ENCODE measurements at places on chromosomes 2 and 18.
A peak's percentile ranks its signal among the peaks of the same experiment; 100 is the strongest.

DNA sequence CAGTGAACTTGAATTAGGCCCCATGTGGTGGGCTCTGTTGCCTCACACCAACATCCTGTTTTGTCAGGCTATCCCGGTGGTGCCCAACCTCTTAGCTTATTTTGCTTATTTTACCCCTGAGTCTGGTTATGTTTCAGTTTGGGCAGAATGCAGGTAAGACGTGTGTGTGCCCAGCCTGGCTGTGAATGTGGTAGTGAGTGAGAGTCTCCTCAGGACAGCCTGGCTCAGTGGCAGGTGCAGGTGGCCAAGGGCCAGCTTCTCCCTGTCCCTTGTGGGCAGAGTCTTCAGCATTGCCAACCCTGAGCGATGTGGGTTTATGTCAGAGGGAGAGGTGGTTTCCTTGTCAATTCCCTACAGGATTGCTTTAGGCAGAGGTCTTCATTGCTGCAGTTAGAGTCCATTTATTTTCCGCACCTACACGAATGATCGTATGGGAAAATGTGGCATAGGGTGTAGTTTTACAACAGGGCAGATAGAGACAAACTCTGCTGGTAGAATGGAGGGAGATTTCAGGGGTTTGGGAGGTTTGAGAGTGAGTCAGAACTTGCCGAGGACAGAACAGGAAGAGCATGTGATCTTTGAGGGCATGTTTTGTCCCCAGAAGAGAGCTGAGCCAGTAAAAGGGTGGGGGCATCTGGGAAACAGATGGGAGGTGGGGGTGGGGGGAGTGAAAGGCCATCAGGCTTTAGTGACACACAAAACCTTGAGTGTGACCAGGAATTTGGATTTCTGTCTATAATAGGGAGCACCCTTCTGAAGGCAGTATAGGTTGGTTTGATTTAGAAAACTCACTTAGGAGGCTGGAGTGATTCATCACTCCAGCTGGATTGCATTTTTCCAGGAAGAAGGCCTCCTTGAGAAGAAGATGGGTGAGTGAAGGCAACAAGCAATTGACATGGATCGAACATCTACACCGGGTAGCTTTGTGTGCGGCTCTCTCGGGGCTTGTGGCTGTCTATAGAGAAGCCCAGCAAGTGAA is 156.2 kb upstream of the CELF4 start:
- no peak for DNase-seq

DNA sequence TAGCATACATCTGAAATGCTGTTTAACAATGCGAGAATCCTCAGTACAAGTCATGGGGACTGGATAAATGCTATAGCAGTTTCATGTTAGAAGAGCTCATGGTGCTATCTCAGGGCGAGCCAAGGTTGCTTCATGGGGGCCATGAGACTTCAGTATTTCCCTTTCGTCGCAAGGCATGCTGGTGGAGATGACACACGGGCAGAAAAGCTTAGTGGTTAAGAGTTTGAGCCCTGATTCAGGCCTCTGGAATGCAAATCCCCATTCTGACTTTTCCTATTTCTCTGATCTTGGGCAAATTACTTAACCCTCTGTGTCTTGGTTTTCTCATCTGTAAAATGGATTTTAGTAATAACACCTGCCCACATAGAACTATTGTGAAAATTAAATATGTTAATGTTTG is 57.4 kb upstream of the EPHA4 start:
- no peak for DNase-seq

GRCh38 chr2:219249203-219249980 is 3.7 kb upstream of the TUBA4B start:
- peak; percentile 65 for DNase-seq

DNA sequence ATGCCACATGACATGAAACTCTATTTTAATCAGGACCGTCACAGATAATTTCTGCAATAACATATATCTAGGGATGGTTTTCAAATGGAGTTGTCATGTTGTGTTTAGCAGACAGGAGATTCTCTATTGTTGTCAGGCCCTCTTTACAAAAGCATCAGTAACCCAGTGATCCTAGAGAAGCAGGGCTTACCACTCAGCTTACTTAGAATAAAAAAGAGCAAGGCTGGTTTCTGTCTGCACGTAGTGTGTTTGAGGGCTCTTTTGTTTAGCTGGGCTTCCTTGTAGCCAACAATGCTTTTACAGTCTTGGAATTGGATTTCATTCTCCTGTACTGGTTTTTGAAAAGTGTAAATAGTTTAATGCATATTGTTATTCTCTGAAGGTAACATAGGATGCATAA is 210.5 kb upstream of the NRP2 start:
- no peak for DNase-seq

GRCh38 chr2:68653034-68653433 is 9.7 kb downstream of the PROKR1 start:
- DNase-seq: no peak

- no peak for DNase-seq
Measured at GRCh38 chr2:239146011-239146641, 254.7 kb downstream of the HDAC4 start.

GRCh38 chr2:85405201-85406059 is 4.7 kb downstream of the CAPG start:
- DNase-seq: peak; percentile 75

DNA sequence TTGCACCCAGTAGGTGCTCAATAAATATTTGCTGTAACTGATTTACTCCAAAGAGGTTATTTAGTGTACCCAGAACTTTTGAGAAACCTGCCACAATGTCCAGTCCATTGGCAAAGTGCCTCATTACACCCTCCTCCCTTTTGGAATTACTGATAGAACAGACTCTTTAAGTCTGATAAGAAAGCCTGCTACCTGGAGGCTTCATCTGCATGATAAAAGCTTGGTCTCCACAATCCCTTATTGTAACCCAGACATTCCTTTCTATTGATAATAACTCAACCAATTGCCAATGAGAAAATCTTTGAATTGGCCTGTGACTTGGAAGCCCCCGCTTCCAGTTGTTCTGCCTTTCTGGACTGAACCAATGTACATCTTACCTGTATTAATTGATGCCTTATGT is 281.2 kb upstream of the FBXO11 start:
- no peak for DNase-seq

DNA sequence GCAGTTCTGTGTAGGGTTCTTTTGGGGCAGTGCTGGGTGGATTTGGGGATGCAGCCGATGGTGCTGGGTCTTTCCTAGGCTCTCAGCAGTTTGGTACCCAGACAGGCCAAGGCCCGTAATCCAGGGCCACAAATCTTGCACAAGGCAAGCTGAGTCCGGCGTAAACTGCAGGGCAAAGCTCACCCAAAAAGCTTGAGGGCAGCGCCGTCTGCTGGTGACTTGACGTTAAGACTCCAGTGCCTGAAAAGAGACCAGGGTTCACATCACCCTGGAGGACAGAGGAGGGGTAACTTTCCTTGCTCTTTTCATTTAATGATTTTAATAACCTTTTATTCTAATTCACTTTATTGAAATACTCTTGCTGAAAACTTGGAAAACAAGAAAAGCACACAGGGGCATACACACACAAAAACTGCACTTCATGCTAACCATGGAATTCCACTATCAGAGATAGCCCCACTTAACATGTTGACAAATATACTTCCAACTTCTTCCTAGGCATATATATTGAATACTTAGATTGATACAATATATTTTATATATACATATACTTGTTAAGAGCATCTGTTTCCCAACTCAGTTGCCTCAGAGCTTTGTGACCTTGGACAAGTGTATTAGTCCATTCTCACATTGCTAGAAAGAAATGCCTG is 38.9 kb downstream of the CNGA3 start:
- peak; percentile 60 for DNase-seq

- no peak for DNase-seq
Measured at GRCh38 chr18:2636126-2636631, 19.3 kb upstream of the SMCHD1 start.

GRCh38 chr18:44178476-44178875 is 502.2 kb upstream of the SETBP1 start:
- no peak for DNase-seq

GRCh38 chr2:179991344-179991743 is 15.8 kb downstream of the CWC22 start:
- no peak for DNase-seq

- DNase-seq: no peak
Measured at GRCh38 chr18:36107477-36107876, 21.7 kb downstream of the SLC39A6 start.

- no peak for DNase-seq
Measured at GRCh38 chr18:10298346-10298745, 156.1 kb upstream of the APCDD1 start.

- peak; percentile 91 for DNase-seq
Measured at GRCh38 chr2:157898591-157898996, 22.5 kb upstream of the ACVR1 start.

GRCh38 chr2:54468673-54469072 is 12.5 kb downstream of the SPTBN1 start:
- DNase-seq: no peak

DNA sequence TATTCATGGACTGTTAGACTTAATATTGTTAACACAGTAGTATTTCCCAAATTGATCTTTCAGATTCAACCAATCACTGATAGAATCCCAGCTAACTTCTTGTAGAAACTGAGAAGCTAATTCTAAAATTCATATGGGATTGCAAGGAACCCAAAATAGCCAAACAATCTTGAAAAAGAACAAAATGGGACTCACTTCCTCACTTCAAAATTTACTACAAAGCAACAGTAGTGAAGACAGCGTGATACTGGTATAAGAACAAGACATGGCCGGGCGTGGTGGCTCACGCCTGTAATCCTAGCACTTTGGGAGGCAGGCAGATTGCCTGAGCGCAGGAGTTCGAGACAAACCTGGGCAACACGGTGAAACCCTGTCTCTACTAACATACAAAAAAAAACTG is 46.3 kb downstream of the ATL2 start:
- DNase-seq: no peak

DNA sequence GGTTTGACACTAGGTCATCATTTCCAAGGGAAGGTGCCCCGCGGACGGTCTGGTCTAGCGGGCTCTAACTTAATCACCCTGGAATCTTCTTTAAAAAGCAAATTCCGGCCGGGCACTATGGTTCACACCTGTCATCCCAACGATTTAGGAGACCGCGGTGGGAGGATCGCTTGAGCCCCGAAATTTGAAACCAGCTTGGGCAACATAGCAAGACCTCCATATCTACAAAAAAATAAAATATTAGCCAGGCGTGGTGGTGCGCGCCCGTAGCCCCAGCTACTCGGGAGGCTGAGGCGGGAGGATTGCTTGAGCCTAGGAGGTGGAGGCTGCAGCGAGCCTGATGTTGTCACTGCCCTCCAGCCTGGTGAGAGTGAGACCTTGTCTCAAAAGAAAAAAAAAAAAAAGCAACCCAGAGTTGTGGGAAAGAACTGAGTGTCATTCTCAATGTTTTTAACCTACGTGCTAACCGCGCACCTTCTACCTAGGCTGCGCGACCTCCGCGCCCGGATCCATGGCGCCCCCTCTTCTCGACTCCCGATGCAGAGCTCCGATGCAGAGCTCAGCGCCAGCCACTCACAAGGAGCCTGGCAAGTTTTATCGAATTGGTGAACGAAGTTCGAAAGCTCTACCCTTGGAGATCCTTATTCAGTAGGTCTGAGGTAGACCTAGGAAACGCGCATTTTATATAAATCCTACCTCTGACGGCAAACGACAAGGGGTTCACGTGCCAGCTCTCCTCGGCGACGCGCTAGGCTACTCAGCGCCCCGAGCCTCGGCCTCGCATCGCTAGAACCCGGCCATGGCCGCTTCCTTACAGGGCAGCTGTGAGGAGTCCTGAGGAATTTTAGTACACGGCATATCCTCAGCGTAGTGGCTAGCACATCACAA is 888 bp upstream of the TWSG1 start:
- DNase-seq: no peak

- DNase-seq: no peak
Measured at GRCh38 chr18:48354746-48355260, 54.4 kb downstream of the ZBTB7C start.

DNA sequence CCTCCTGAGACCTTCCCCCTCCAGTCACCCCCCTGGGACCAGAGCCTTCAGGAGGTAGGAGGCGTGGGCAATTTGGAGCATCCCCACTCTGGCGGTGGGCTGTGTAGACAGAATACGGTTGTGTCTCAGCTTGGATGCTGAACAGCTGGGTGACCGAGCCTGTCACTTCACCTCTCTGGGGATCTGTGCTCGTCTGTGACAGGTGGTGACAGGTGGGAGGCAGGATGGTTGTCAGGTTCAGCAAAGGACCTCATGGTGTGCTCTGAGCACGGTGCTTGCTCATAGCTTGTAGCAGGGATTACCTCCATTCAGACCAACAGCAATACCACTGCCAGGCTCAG is 186.5 kb upstream of the HS6ST1 start:
- no peak for DNase-seq

DNA sequence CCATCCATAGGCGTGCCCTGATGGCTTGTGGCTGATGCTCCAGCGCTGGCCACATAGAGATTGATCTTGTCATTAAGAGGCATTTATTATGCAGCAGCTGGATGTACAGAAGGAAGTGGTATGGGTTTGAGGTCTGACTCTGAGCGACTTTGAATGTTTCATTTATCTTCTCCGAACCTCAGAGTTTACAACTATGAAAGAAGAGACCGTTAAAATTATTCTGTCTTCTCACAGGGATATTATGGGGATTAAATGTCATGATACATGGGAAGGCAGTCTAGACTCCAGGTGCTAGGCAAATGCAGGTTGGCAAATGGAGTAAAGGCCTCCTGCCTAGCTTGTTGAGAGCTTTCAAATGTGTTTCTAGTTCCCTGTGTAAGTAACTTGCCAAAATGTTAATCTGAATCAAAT is 30.3 kb downstream of the MOGAT1 start:
- no peak for DNase-seq

DNA sequence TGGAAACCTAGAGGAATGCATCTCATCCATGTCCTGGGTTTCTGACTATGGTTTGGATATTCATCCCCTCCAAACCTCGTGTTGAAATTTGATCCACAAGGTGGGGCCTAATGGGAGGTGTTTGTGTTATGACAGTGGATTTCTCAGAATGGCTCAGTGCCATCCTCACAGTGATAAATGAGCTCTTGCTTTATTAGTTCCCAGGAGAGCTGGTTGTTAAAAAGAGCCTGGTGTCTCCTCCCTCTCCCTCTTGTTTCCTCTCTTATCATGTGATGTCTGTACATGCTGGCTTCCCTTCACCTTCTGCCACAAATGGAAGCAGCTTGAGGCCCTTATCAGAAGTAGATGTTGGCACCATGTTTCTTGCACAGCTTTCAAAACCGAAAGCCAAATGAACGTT is 424.3 kb downstream of the DCC start:
- DNase-seq: no peak

DNA sequence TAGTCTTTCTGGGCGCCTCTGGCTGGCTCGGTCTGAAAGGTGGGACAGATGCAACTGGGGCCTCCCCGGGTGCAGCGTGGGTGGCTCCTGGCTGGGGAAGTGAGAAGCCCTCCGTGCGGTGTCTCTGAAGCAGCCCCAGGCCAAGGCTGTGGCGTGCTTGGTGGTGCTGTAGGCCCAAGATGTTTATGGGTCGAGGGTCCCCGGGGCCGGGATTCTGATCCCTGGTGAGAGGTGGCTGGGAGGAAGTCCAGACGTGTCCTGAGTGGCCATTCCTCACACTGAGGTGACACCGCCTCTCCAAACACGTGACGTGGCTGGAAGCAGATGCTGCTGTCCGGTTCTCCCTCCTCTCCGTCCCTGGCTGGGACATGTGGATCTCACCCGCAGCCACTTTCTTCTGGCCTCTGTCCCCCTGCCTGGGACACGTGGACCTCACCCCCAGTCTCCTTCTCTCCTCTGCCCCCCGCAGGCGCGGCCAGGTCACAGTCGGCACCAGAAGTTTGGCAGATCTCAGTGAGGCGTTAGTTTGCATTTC is 12.6 kb downstream of the RTP5 start:
- DNase-seq: no peak
